A549 (cell line): ENCODE measurements at places on chromosomes 1 and 21.

DNA sequence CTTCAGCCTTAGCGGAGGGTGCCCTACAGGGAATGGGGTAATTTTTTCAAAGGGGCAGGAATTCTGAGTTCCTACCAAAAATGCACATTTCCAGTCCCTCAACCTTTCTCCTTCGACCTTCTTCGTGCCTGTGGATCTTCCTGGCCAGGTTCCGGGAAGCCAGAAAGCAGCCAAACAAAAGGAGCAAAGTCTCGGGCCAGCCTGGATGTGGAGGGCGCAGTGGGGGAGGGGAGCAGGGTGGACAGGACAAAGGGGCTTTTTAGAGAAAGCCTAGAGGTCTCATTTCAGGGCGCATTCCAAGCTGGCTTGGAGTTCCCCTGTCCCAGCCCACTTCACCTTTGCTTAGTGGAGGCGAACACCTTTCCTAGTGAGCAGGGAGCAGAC is 2.9 kb upstream of the INAVA start:
- DNase-seq, result no peak

DNA sequence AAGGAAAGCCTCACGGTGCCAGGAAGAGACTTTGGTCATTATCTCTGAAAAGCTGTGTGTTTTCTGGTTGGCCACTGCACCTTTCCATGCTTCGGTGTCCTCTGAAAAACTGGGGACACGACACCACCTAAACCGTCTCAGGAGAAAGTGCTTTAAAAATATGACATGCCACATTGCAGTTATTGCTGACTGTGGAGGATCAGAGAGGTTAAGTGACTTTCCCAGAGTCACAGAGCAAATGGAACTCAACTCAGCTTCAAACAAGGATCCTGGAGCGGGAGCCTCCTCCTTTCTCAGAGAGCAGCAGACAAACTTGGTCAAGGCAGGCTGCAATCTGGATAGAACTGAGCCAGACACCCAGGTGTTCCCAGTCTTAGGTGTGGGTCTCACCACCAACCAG is 13.8 kb downstream of the MYOM3 start:
- no peak for DNase-seq

GRCh38 chr1:21175324-21175669 is 1.4 kb downstream of the EIF4G3 start:
- no peak for DNase-seq

GRCh38 chr1:244968881-244969280 is 104.5 kb upstream of the HNRNPU start:
- no peak for DNase-seq

DNA sequence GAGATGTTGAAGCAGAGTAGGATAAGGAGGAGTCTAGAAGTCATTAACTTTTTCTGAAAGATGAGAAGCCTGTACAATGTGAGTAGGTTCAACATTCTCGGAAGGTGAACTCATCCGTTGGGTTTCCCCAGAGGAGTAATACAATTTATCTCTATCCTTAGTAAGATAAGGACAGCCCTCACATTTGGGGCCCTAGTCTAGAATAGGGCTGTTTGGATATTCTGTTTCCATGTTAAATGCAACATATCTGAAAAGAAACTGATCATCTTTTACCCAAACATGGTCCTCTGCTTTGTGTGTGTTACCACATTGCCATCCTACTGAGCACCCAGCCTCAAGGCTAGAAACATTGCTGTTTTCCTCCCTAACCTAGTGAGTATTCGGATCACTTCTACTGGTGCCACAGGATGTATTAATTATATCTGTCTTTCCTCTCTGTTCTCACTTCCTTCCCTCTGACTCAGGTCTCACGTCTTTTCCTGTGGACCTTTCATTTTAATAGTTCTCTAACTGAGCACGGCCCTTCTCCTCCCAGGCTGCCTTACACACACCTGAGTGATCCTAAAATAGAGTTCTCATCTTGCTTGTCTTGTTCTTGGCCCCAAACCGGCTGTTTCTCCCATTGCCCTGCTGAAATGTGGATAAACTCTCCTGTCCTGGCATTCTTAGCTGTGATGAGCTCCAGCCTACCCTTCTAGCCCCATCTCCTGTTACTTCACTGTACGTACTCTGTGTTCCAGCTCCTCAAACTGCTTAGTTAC is 91.7 kb downstream of the CDC14A start:
- no peak for DNase-seq

GRCh38 chr1:7267493-7267892 is 482.2 kb downstream of the CAMTA1 start:
- DNase-seq, result no peak

GRCh38 chr1:72439036-72439435 is 156.7 kb upstream of the NEGR1 start:
- no peak for DNase-seq

DNA sequence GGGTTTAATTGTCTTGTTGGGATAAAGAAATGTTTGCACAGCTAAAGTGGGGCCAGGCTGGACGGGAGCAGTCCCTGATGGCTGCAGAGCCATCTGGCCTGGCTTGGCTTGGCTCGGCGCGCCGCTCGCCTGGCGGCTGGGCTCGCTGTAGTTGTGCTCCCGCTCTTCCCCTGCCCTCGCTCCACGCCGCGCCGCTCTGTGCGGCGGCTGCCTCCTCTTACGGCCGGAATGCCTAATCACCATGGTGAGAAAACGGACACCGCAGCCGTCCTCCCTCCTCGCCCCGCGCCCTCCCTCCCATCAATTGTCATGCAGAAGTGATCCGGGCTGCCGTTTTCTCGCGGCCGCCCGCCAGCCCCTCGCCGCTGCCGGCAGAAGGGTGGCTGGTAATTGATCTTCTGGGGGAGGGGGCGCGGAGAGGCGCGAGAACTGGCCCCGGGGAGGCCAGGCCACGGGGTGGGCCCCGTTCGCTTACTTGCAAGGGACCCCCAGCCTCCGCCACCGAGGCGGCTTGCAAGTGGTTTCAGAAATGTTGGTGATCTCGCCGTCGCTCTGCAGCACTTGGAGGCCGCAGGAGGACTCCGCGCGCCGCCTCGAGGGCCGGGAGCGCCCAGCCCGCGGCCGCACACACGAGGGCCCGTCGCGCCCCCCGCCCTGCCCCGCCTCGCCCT is 12.4 kb downstream of the RNF220 start:
- no peak for DNase-seq

DNA sequence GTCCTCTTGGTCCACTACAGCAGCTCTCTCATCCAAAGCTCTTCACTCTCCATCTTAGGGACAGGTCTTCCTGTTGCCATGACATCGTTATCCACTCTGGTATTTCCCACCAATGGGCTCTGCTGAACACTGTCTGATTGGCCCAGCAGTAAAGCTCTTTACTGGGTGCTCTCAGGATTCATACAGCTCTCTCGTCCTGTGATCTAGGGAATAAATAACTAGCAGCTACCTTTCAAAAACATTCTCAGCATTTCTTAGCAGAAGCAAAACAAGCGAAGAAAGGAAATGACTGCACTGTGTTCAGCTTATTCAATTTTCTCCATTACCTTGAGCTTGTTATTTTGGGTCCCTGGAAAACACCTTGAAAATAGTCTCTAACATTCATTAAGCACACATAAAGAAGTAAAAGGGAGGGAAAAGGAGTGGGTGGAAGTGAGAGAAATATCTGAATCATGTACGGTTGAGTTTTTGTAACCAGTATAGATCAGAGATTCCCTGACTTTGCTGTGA is 163.4 kb upstream of the SGIP1 start:
- DNase-seq, result no peak

- DNase-seq, result peak; percentile 93
Observed at GRCh38 chr1:248872752-248873408, 14.0 kb upstream of the ZNF692 start.

DNA sequence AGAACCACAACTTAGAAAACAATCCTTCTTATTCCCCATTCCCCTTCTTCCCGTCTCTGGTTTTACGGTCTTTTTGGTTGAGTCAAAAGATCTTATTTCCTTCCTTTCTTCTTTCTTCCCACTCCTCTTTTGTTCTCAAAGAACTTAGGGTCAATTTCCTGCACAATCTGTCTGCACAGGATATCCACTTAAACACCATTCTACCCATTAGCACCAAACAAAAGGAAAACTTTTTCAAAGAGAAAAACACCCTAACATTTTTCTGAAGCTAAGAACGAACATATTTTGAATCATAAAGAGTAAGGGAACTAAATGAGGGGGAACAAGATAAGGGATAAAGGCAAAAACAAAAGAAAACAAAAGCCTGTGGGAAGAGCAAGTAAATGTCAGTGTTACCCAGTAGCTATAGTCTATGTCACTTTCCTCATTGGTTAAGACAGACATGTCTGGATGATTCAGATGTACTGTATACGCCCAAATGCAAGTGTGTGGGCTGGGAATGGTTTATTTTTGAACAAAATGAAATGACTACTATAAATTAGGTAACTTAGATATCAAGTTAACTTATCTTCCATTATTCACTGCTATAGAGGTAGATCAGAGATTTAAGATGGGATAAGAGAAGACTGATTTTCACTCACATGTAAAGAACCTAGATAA is 59.9 kb downstream of the TOR3A start:
- DNase-seq, result peak; percentile 26

- DNase-seq, result no peak
Observed at GRCh38 chr1:226632922-226633351, 84.4 kb downstream of the STUM start.
